SHP77 treated with DMSO at 0.1 percent for 48 hours (cell line): ENCODE measurements at places on chromosomes 13 and 19.

DNA sequence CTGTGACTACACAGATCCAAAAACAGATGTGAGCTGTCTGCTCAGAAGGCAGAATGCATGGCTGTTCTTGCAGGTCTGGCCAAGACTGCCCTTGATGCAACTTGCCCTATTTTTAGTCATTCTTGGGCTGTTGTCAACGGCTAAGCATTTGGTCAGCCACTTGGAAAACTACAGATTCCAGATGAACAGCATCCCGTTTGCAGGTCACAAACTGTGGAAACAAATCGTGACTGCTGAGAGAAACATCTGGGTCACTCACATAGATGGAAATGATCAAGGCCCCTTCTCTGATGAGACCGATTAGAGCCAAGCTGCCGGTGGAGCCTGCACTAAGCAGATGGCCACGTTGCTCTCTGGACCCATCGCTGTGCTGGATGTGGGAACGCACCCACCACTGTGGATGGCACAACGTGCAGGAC, 15.4 kb upstream of the METTL21C start:
- no peak for DNase-seq

GRCh38 chr13:25738342-25739196, 313.2 kb downstream of the SHISA2 start:
- peak; percentile 37 for DNase-seq

GRCh38 chr19:7911508-7912143, 3.0 kb upstream of the TGFBR3L start:
- no peak for DNase-seq

DNA sequence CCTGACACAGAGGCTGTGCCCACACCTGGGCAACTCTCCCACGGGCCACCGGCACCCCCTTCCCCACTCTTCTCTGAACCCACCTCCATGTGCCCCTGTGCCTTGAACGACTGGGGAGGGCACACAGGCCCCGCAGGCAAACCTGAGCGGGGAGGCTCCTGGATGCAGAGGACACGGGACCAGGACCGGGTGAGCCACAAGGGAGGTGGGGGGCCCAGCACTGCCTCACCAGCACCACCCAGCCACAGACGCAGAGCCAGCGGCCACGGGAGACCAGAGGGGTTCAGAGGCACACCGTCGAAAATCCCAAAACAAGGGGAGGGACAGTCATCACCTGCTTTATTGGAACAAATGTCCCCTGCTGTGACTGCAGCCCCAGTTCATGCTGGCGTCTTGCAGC, 49.4 kb downstream of the STK24 start:
- DNase-seq, result no peak

DNA sequence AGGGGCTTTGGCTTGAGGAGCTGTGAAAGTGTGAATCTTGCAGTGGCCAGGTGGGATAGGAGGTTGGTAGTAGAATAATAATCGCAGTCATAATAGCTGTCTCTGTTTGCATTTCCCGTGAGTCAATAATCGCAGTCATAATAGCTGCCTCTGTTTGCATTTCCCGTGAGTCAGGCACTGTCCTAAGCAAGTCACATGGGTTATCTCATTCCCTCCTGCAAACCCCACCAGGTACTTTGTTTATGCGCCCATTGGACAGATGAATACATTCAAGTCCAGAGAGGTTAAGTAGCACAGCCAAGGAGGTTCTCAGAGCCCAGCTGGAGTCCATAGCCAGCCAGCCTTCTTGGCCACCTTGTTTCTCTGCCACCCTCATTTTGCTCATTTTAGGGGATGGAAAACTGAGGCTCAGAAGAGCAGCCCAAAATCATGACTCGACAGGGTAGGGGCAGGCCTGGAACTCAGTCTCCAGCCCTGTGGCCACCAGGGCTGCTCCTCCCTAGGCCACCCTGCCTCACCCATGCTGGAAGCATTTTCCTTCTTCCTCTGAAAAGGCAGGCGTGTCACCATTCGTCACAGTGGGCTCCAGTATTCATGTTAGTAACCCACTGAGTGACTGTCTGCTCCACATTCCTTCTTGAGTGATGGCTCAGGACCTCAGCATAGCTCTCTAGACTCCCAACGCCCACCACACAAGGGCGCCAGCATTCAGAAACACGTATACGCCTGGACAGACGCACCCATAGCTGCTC, 206.2 kb downstream of the URI1 start:
- DNase-seq, result peak; percentile 89

DNA sequence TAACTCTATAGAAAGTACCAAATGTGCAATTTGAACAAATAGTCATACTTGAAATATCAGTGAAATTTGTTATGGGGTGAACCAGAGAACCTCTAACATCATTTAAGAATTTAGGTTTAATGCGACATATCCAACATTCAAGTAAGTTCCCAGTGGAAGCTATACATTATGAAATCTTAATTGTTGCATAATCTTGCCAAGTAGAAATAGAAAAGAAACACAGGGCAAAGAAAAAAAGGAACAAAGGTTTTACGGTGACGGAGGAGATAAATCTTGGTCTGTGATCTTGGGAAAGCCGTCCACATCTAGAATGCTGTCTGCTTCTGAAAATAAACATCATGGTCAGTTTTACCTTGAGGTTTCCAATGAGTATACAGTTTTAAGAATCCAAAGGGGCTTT, 445.7 kb downstream of the RFC3 start:
- DNase-seq, result no peak

GRCh38 chr19:10637894-10638293, 12.5 kb downstream of the SLC44A2 start:
- DNase-seq, result no peak

DNA sequence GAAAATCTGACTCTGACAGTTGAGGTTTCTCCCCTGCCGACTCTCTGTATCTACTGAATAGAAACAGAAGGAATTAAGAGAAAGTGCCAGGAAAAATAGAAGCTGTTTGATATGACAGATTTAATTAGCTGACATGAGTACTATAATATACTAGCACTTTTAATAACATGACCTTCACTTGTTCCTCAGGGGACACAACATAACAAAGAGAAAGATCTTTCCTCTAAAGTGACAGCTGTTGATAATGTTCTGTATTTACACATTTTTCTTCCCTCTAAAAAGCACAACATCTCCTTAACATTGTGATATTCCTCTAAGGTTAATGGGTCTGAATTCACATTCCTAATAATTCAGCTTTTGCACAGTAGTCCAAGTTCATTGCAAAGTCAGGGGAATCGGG, 1136.0 kb downstream of the PCDH17 start:
- DNase-seq, result no peak

- no peak for DNase-seq
Observed at GRCh38 chr19:58067240-58067912, 8.3 kb downstream of the ZNF135 start.

- DNase-seq, result no peak
Observed at GRCh38 chr19:28065026-28065425, 1147.9 kb downstream of the UQCRFS1 start.

- DNase-seq, result no peak
Observed at GRCh38 chr19:56174086-56174485, 1.7 kb upstream of the GALP start.

DNA sequence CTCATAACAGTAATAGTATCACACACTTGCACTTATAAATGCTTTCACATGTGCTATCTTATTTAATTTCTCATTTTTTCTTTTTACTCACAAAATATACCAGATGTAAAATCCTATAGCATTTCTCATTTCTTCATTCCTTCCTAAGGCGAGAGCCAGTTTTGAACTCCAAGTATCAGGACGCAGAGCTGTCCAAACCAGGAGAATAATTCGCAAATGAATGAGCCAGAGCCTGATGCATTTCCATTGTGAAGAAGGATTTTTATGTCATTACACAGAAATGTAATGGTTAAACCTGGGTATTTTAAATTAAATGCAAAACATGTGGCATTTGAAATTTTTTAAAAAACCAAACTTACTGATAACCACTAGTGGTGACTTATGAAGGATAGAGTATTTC, 244.3 kb downstream of the RGCC start:
- DNase-seq, result no peak

DNA sequence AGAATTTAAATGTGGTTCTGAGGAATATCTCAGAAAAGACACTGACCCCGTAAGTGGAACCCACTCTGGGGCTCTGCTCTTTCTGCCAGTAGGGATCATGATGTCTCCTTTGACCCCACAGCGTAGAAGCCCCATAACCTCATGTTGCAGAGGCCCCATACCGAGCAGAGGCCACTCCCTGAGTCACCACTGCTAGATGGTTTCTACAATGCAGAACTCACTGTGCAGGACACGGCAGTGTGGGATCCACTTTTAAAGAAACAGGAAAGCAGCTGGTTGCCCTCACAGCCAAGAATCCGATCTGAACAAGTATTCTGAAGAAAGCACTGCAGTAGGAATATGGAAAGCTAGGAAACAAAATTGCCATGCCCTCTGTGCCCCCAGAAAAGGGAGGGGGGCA, 4.2 kb downstream of the SLC7A1 start:
- no peak for DNase-seq

- no peak for DNase-seq
Observed at GRCh38 chr13:41970918-41971317, 10.0 kb upstream of the VWA8 start.

DNA sequence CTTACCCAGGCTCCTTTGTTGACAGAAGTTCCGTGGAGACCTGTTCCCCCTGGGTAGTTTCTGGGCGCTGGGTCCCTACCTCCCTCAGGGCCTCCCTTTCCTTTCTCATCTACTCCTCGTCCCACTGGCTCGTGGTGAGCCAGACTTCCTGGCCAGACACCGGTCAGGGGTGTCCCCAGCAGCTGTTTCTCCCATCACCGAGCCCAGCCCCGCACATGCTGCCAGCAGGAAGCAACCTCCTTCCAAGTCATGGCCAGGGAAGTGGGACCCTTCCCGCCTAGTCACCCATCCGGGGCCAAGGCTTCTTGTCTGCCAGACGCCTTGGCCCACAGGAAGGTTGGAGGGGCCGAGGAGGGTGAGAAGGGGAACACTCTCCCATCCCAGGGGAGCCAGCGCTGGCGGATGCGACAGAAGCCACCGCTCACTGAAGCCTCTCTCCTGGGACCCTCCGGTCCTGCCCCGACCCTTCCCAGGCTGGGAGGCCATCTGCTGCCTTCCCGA, 5.7 kb downstream of the PAK4 start:
- no peak for DNase-seq

DNA sequence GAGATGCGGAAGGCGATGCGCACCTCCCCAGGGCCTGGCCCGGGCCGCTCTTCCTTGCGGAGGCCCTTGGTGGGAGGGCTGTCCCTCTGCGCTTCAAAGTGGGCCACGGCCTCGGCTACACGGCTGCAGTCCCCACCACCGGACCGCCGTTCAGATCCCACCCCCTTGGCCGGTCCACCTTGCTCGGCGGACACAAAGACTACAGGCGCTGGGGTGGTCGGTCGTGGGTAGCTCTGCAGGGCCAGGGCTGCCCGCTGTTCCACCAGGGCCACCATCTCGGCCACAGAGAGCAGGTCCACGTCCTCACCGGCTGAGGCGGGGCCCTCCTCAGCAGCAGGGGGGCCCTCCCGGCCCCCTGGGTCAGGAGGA, 18.0 kb downstream of the FBXO46 start:
- DNase-seq, result no peak

DNA sequence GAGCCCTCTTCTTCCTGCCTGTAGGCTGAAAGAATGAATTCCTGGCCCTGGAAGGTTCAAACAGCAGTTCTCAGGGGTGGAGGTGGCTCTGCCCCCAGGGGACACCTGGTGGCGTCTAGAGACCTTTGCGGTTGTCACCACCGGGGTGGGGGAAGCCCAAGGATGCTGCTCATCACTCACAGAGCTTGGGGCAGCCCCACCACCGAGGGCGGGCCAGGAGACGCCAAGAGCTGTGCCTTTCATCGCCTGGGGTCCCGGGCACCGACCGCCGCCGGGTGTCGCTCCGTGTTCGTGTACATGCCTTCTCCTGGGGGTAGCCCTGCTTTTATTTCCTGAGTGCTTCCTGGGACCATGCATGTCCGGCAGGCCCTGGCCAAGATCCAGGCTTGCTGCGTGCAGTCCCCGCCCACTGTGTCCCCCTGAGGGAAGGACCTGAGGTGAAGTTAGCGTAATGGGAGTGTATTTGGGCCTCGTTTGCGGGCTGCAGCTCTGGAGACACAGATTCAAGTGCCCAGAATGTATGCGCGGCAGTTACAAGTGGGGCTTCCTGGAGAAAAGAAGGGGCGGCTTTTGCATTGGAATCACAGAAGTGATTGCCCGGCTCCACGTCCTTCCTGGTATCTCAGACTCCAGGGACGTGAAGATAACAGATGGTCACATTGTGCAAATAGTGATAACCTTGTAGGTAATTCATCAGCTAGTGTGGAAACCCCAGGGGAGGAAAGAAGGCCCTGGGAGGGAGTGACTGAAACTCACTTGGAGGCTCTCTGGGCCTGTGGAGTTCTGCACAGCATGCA, 7.8 kb downstream of the DOT1L start:
- no peak for DNase-seq

- peak; percentile 57 for DNase-seq
Observed at GRCh38 chr13:37934339-37935191, 65.0 kb upstream of the TRPC4 start.

- no peak for DNase-seq
Observed at GRCh38 chr19:57099199-57099661, 20.6 kb upstream of the USP29 start.

GRCh38 chr13:71863254-71863865, 3.6 kb downstream of the DACH1 start:
- DNase-seq, result no peak

DNA sequence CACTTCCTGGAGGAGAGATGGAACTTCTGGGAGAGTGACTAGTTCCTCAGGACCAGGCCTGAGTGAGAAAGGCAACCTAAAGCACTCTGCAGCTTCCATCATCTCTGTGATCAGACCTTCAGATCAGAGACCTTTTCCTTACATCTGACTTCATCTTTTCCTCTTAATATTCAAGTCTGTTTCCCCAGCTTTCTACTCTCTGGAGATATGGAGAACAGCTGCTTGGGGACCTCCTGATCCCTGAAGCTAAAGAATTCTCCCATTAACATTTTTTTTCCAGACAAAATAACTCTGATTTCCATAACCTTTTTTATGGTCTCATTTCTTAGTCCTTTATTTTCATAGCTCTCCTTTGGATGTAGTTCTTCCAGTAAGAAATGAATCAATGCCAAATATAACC, 133.4 kb upstream of the FNDC3A start:
- no peak for DNase-seq

DNA sequence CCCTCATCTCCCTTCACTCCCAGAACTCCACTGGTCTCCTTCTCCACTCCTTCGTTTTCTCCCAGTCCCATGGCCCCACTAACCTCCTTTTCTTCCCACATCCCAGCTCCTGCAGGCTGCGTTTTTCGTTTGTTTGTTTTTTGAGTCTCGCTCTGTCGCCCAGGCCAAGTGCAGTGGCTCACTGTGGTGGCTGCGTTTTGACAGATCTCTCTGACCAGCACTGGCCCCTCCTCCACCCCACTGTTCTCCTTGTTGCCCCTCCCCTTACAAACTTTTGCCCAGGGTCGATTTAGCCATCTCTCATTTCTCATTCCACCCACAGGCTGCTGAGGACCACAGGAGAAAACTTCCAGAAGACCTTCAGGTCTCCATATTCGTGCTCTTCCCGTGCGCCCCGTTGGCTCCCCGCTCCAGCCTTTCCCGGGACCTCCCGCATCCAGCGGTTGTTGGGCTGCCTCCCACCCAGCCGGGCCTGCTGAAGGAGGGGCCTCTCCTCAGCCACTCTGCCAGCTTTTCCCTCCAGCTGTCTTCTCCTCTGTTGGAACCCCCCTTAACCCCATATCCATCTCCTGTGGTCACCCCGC, 40.6 kb upstream of the GJB6 start:
- DNase-seq, result no peak
